ENCODE measurements at places on chromosomes 5 and 9. TPM values are rescaled to one million over a fixed set of nuclear protein-coding genes. Genes with fewer than 3 reads are reported as not detected.

- DNase-seq = no peak
Observed at GRCh38 chr9:967903-968641, 8.4 kb upstream of the DMRT3 start.

DNA sequence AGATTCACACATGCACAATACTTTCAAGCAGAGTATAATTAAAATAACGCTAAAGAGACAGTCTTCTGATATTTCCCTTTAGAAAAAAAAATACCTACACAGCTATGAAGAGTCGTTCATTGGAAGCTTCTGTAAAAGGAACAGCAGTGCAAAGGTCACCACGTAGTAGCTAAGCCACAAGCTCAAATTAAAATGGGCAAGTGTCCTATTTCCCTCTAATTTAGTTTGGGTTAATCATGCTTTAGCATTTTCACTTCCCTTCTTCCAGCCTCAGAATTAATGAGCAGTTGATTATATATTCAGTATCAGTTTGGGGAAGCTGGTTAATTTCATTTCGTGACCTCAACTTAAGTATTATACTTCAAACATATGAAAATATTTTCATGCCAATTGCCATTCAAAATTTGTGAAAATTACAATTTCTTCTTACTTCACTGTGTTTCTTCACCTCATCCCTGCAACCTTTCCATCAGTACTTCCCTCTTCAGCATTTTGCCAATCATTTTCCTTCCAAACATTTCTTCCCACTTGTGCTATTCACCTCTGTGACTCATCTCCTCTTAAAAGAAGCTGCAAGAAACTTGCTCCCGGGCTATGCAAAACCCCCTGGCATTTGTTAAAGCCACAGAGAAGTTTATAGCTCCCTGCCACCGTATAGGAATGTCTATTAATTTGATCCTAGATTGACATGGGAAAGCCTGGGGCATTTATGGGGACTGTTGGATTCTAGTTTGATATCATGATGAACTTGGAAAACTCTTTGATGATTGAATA is 83.0 kb downstream of the DMRTA1 start:
- DNase-seq = no peak

The AQP3 gene
- 1,277 TPM for total RNA-seq

- no peak for DNase-seq
Observed at GRCh38 chr9:115225459-115226116, 107.6 kb upstream of the TNC start.

The PTCD2 gene
- 8.8 TPM for total RNA-seq
